ENCODE measurements at places on chromosomes 12 and 14. TPM values are rescaled to one million over a fixed set of nuclear protein-coding genes. Genes with fewer than 3 reads are reported as not detected.

- no peak for DNase-seq
Observed at GRCh38 chr14:35335388-35336092, 43.4 kb downstream of the PSMA6 start.

DNA sequence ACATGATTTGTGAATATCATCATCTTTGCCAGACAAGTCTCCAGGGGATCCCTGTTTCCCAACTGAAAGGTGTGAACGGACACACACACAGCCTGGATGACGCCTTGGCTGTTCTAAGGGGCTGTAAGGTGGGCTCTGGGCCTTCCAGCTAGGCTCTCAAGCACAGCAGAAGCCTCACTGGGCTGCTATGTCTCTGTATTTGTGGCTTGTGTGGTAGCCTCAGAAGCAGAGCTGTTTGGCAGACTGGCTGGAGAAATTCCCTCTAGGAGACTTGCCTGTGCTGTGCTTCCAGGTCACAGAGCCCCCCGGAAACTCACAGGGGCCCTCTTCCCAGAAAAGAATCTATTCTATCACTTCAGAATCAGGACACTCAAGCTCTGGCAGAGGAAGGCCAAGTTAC is 21.4 kb downstream of the OTUB2 start:
- DNase-seq = no peak

DNA sequence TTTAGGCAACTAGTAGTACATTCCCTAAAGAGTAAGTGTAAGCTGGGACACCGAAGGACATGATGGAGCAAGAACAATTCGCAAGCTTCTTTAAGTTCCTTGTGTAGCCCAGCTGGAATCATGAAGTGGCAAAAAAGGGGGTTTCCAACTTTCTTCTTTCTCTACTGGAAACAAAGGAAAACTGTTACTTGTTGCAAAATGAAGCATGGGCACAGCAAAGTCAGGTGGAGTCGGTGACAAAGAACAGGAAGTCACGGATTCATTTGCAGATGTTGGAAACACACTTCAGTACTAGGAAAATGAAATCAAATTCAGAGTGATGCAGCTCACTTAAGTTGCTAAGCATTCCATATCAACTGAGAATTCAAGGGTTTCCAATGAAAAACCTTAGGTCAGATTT is 706.9 kb upstream of the STXBP6 start:
- DNase-seq = no peak

DNA sequence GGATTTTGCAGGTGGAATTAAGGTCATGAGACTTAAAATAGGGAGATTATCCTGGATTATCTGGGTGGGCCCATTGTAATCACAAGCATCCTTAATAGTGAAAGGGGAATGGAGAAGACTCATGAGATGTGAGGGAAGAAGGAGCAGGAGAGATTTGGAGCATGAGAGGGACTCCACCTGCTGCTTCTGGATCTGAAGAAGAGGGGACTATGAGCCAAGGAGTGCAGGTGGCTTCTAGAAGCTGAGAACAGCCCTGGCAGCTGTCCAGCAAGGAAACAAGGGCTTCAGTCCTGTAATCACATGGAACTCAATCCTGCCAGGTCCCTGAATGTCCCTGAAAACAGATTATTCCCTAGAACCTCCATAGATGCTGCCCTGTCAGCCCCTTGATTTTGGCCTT is 67.8 kb downstream of the PELI2 start:
- no peak for DNase-seq

- DNase-seq = no peak
Observed at GRCh38 chr12:115466076-115466475, 782.1 kb upstream of the TBX3 start.

- no peak for DNase-seq
Observed at GRCh38 chr12:6211421-6211869, 11.2 kb downstream of the CD9 start.

DNA sequence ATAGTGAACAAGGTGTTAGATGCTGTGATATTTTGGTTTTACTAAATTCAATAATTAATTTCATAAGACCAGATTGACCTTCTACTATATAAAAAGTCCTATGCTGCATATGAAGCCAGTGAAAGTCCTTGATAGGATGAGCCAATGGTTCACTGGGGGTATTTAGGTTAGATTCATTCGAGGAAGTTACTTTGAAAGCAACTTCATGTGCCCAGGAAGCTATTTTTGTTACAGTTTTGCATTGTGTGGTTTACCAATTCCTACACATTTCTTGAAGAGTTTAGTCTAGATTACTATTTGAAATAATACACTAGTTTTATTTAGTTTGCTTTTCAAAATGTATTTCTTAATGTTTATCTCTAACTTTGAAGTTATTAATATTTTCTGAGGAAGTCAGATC is 58.5 kb upstream of the RMST start:
- no peak for DNase-seq

DNA sequence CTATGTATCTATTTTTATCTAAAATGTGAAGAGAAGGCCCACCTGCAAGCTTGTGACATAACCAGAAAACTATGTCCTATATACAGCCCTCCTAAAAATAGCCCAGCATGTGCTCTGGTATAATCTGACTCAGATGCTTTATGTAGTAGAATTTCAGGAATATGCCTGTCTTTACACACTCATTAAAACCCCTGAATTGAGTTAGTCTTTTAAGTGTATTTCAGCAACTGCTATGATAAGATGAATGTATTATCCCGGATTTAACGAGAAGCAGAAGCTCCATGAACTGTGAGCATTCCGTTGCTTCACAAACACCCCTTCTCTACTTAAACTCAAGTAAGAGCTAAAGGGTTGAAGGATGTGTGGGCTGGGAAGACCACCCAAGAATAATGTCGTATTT is 89.9 kb upstream of the PRICKLE1 start:
- no peak for DNase-seq

GRCh38 chr14:81311141-81311540 is 89.0 kb downstream of the STON2 start:
- DNase-seq = no peak

DNA sequence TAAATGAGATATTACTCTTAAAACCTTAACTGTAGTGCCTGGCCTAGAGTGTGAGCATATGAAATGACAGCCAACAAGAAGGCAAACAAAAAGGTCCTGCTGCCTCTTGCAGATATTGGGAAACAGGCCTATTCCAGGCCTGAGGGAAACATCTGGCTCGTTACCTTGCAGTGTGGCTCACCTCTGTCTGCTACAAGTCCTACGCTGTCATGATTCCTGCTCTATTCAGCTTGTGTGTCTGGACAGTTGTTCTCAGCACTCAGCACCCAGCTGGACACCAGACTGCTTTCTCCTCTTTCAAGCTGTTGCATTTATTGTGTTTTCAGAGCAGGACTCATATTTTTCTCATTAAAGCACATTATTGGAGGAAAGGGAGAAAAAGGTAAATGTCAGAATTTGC is 113.5 kb downstream of the TMTC2 start:
- DNase-seq = no peak

GRCh38 chr14:85878874-85879273 is 348.9 kb downstream of the FLRT2 start:
- no peak for DNase-seq

- no peak for DNase-seq
Observed at GRCh38 chr12:45615268-45615667, 114.2 kb upstream of the ARID2 start.

- DNase-seq = peak; percentile 77
Observed at GRCh38 chr12:67991158-67991557, 1.9 kb downstream of the IFNG-AS1 start.

DNA sequence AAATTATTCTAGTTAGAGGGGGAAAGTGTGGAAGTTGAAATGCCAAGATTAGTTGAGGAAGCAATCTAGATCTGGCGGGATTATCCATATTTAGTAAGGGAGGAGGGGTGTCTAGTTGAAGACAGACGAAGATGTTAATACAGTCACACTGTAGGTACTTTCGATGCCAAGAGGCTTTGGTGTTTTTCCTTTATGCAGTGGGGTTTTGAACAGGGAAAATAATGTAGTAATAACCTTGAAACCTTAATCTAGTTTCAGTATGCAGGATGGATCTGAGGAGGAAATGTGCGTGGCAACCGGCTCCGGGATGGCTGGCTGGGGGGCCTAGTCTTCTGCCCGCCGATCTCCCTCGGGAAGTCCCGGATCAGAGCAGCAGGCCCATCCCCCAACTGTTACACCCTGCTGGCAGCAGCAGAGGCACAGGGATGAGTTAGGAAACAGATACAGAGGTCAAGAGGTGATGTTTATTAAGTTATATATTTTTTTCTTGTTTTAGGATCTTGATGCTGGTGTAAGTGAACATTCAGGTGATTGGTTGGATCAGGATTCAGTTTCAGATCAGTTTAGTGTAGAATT is 27.4 kb downstream of the MDM2 start:
- no peak for DNase-seq

DNA sequence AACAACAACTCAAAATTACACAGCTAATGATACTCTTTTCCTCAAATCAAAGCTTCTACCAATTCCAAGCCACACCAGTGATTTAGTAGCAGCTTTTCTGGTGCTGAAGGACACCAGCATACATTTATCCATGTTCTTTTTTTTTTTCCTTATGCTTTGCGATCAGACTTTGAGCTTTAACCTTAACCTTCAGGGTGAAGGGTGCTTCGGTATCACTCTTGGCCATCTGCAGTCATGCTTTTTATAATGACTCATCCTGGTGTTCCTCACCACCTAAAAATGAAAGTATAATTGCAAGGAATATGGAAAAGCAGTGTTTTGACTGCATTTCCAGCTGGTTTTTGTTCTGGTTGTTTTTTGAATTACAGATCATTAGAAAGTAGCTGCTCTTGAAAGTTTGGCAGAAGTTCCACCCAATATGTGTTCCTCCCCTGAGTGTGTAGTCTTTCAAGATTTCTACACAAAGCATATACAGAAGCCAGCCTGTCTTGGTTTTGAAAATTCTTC is 1.3 kb upstream of the SLC41A2 start:
- DNase-seq = no peak

- DNase-seq = peak; percentile 18
Observed at GRCh38 chr12:111482462-111482861, 76.7 kb downstream of the SH2B3 start.

GRCh38 chr12:91126516-91126915 is 15.2 kb upstream of the LUM start:
- DNase-seq = no peak

DNA sequence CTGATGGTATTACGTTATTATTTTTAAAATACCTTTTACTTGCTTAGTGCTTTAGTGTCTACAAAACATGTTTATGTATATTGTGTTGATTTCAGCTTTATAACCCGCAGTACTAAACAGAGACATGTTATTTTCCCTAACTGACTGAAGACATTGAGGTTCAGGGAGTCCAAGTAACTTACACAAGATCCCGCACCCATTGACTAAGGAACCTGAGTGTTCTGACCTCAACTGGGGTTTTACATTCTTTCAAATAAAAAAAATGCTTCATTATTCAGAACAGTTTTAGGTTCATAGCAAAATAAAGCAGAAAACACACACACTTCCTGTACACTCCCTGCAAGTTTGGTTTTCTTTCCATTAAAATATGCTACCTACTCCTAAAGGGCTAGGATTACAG is 60.4 kb upstream of the METAP2 start:
- DNase-seq = no peak

DNA sequence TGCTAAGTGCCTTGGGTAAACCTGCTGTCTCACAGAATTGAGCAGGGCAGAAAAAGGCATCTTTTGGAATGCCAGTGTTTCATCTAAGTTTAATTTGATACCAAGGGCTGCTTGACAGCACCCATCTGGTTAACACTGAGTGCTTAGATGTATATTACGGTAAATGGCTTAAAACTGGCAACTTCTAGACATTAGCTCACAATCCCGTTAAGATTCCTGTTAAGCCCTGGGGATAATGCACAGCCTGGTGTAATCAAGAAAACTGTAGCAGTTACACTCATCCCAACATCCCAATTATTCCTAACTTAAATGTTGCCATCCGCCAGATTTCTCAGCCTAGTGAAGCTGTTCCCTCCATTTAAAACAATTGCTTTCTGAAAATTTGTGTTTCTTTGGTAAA is 29.9 kb downstream of the PPFIBP1 start:
- no peak for DNase-seq

GRCh38 chr12:106096376-106096775 is 42.4 kb downstream of the NUAK1 start:
- DNase-seq = no peak

DNA sequence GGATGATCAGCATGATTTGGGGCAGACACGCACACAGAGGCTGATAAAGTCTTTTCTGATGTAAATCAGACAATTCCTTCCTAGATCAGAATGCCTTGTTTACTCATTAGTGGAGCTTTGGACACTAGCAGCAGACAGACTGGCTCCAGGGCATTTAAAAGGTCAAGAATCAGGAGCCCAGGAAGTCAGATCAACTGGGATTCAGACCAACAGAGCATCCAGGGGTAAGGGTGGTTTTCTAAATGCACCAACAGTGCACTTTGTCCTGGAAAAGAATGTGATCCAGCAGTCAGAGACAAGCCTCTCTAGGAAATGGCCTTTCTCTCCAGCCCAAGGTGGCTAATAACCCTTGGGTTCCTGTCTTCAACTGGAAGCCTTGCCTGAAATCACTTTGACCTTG is 405.3 kb downstream of the MED13L start:
- no peak for DNase-seq

DNA sequence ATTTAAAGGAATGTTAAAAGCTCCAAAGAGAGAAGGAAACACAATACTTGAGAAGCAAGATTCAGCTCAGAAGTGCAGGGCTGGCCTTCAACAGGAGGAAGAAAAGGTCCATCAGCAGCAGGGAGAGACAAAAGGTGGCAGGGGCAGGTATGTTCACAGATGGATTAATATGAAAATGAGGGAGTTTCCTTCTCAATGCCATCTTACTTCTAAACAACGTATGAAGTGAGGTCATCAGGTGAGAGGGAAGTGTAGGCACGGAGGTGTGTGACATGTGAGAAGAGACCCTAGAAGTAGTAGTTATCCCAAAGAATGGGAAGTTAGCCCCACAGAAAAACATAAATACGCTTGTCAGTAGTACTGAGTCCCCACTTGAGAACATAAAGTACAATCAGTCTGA is 122.5 kb downstream of the CCER1 start:
- no peak for DNase-seq

GRCh38 chr12:93198086-93198485 is 179.6 kb upstream of the NUDT4 start:
- no peak for DNase-seq

DCTN2 gene
- total RNA-seq = 97.2 TPM

CLEC12A gene
- not detected for total RNA-seq

GLT1D1 gene
- total RNA-seq = 0.32 TPM

CLEC2D gene
- total RNA-seq = 177 TPM

HSP90AA1 gene
- total RNA-seq = 610 TPM

RD3L gene
- not detected for total RNA-seq

SCYL2 gene
- 30.7 TPM for total RNA-seq

PROX2 gene
- total RNA-seq = 0.76 TPM

ZNF891 gene
- total RNA-seq = 5.0 TPM

IAPP gene
- total RNA-seq = not detected

L3HYPDH gene
- total RNA-seq = 36.6 TPM

CCDC184 gene
- not detected for total RNA-seq

MFAP5 gene
- total RNA-seq = not detected

TMEM260 gene
- 19.5 TPM for total RNA-seq

ACACB gene
- total RNA-seq = 45.1 TPM

GLT8D2 gene
- not detected for total RNA-seq
